ENCODE measurements at places on chromosomes 3 and 15. TPM values are rescaled to one million over a fixed set of nuclear protein-coding genes. Genes with fewer than 3 reads are reported as not detected.

- H3K27me3 ChIP-seq: no peaks in the 10 kb centered on the region
- no peak for DNase-seq
- no peaks in the 10 kb centered on the region for H3K36me3 ChIP-seq
- H3K4me1 ChIP-seq: no peaks in the 10 kb centered on the region
Observed at GRCh38 chr15:26178640-26179220, 315.6 kb upstream of the ATP10A start.

DNA sequence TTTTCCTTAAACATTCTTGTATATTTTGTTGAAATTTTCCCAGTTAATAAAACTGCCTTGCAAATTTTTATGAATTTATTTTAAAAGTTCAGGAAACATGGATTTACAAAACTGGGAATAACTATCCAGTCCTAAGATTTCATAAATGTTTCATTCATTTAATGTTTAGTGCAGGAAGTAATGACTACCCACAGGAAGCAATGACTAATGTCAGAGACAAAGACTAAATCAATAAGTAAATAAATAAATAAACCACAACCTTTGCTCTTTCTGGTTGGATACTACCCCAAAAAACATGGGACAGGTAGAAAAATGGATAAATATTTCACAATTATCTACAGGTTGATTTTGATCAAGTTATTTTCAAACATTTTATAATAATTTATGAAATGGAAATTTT is 48.8 kb upstream of the TMCO5A start:
- no peak overlapping the region for H3K4me3 ChIP-seq
- no peaks in the 10 kb centered on the region for H3K27me3 ChIP-seq
- DNase-seq: no peak
- H3K27ac ChIP-seq: no peak overlapping the region
- no peaks in the 10 kb centered on the region for H3K4me1 ChIP-seq

The GRIP2 gene
- total RNA-seq: not detected

DNA sequence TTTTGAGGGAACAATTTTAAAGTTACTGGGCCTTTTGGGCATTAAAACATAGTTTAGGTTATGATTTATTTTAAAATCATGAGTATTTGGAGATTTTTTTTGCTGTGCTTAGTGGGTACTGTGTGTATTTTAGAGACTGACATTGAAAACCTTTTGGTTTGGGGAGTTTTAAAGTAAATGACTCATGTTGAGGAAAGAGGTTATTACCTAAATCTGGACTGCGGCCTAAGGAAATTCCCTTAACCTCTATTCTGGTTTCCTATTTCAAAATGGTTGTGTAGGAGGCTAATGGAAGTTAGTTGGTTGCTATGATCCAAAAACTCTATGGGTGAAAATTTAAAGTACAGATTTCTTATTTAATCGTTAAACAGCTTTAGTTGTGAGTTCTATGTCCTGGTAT is 57.3 kb upstream of the DPH6 start:
- H3K27ac ChIP-seq: no peak overlapping the region
- no peaks in the 10 kb centered on the region for H3K27me3 ChIP-seq
- no peaks in the 10 kb centered on the region for H3K4me1 ChIP-seq
- no peaks in the 10 kb centered on the region for H3K36me3 ChIP-seq

DNA sequence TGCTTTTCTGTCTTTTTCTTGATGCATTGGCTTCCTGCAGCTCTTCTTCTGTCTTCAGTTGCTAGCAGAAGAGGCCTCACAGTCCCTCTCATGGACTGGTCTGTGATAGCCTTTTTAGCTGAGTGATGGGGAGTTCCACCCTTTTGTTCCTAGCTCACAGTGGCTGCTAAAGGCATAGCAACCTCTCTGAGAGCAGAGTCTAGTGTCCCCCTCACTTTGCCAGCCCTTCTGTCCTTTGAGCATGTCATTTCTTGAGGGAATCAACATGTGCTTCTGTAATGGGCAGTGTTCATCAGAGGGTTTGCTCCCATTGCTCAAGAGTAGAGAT is 44.4 kb downstream of the GAP43 start:
- no peaks in the 10 kb centered on the region for H3K27me3 ChIP-seq
- no peaks in the 10 kb centered on the region for H3K4me1 ChIP-seq
- no peaks in the 10 kb centered on the region for H3K36me3 ChIP-seq
- H3K27ac ChIP-seq: no peak overlapping the region
- no peak overlapping the region for H3K4me3 ChIP-seq
- DNase-seq: no peak

The LCTL gene
- not detected for total RNA-seq

- H3K36me3 ChIP-seq: no peaks in the 10 kb centered on the region
- H3K4me1 ChIP-seq: no peaks in the 10 kb centered on the region
- H3K4me3 ChIP-seq: no peak overlapping the region
Observed at GRCh38 chr15:68983961-68984481, 30.5 kb upstream of the NOX5 start.

GRCh38 chr3:58082047-58082446 is 73.8 kb downstream of the FLNB start:
- H3K36me3 ChIP-seq: peaks cover 43% of the 10 kb centered on the region
- DNase-seq: no peak
- H3K4me3 ChIP-seq: no peak overlapping the region
- peaks cover 19% of the 10 kb centered on the region for H3K4me1 ChIP-seq
- no peak overlapping the region for H3K27ac ChIP-seq

The MME gene
- 14.4 TPM for total RNA-seq

DNA sequence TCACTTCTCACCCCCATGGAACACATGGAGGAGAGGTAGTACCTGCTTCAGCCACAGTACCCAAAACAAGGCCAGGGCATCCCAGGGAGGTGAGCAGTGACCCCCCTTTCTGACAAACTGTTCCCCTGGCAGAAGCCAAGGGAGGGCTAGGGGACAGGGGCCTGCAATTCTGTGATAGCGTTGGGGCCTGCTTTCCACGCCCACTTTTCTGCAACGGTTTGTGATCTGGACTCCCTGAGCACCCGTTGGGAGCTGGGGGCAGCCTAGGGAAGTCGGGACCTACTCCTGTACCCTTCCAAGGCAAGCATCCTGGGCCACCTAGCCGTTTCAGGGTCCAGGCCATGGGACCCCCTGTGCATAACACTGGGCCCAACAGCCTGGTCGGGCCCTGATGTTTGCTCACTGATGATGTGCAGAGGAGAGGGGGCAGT is 996 bp upstream of the DNAJA4 start:
- no peaks in the 10 kb centered on the region for H3K27me3 ChIP-seq
- peak overlapping the region; percentile 72 for H3K4me3 ChIP-seq
- no peak overlapping the region for H3K27ac ChIP-seq
- H3K4me1 ChIP-seq: peaks cover 42% of the 10 kb centered on the region

DNA sequence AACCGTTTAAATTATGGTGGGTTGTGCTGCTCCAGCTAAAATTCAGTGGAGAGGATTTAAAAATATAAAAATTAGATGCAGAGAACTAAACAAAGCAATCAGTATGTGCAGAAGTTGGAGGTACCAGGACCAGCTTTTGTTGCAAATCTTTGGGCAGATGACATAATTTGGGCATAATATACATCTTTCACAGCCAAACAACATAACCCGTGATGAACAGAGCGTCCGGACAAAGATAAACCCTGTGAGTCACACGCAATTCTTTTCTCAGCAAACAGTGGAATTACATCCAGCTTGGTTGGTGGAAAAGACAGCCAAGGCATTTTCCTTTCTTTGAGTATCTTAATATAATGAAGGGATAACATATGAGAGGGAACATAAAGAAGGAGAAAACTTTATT is 419.4 kb upstream of the ADAMTS9 start:
- DNase-seq: no peak
- H3K36me3 ChIP-seq: no peaks in the 10 kb centered on the region
- H3K27ac ChIP-seq: no peak overlapping the region
- H3K4me1 ChIP-seq: peaks cover 9% of the 10 kb centered on the region
- H3K27me3 ChIP-seq: peaks cover 9% of the 10 kb centered on the region

GRCh38 chr15:58147171-58147611 is 9.0 kb downstream of the AQP9 start:
- no peak overlapping the region for H3K27ac ChIP-seq
- H3K4me1 ChIP-seq: no peaks in the 10 kb centered on the region
- H3K36me3 ChIP-seq: no peaks in the 10 kb centered on the region
- H3K27me3 ChIP-seq: peaks cover 14% of the 10 kb centered on the region
- no peak overlapping the region for H3K4me3 ChIP-seq

GRCh38 chr15:63987796-63988378 is 58.4 kb downstream of the DAPK2 start:
- peaks cover 29% of the 10 kb centered on the region for H3K27me3 ChIP-seq
- no peak overlapping the region for H3K4me3 ChIP-seq
- H3K27ac ChIP-seq: no peak overlapping the region
- no peak for DNase-seq
- H3K4me1 ChIP-seq: no peaks in the 10 kb centered on the region

GRCh38 chr3:156300929-156301840 is 180.8 kb downstream of the KCNAB1 start:
- peaks cover 16% of the 10 kb centered on the region for H3K4me1 ChIP-seq
- no peak for DNase-seq
- H3K36me3 ChIP-seq: no peaks in the 10 kb centered on the region
- no peaks in the 10 kb centered on the region for H3K27me3 ChIP-seq

DNA sequence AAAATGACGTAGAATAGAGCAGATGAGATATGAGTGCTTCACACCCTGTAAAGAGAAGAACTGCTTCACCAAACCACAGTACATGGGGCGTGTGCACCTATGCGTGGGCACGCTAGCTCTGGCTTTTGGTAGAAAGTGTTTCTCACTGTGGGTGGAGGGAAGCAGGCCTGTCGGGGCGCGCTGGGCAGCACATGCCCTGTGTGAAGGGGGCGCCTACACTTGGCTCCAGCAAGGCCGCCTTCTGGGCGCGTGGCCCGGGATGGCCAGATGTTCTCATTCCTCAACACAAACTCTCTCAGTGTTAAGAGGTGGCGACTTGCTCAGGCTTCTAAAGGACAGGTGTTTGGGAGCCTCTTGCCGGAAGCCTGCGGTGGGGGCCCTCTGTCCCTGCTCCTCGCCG is 90.0 kb downstream of the FBLN2 start:
- no peaks in the 10 kb centered on the region for H3K36me3 ChIP-seq
- H3K27ac ChIP-seq: no peak overlapping the region
- peaks cover 64% of the 10 kb centered on the region for H3K27me3 ChIP-seq
- no peak overlapping the region for H3K4me3 ChIP-seq
- no peak for DNase-seq

The CCR2 gene
- not detected for total RNA-seq

DNA sequence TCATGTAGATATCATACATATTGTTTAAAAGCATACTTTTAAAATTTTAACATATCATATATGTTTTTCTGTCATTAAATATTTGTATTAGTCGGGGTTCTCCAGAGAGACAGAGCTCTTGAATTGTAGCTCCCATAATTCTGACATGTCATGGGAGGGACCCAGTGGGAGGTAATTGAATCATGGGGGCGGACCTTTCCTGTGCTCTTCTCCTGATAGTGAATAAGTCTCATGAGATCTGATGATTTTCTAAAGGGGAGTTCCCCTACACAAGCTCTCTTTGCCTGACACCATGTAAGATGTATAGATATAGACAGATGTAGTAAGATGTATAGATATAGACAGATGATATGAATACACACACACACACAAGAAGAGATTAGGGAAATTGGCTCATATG is 161.2 kb upstream of the ABI3BP start:
- H3K27ac ChIP-seq: no peak overlapping the region
- no peaks in the 10 kb centered on the region for H3K4me1 ChIP-seq
- no peak for DNase-seq

The ERICH6 gene
- total RNA-seq: not detected

The BFSP2 gene
- total RNA-seq: not detected

- H3K4me3 ChIP-seq: no peak overlapping the region
- DNase-seq: no peak
- H3K4me1 ChIP-seq: no peaks in the 10 kb centered on the region
- H3K36me3 ChIP-seq: no peaks in the 10 kb centered on the region
- H3K27me3 ChIP-seq: peaks cover 19% of the 10 kb centered on the region
- no peak overlapping the region for H3K27ac ChIP-seq
Observed at GRCh38 chr3:8985411-8985831, 22.1 kb upstream of the RAD18 start.

GRCh38 chr15:67253101-67253500 is 1.4 kb downstream of the AAGAB start:
- peak; percentile 30 for DNase-seq
- H3K4me1 ChIP-seq: peaks cover 23% of the 10 kb centered on the region
- no peaks in the 10 kb centered on the region for H3K27me3 ChIP-seq

DNA sequence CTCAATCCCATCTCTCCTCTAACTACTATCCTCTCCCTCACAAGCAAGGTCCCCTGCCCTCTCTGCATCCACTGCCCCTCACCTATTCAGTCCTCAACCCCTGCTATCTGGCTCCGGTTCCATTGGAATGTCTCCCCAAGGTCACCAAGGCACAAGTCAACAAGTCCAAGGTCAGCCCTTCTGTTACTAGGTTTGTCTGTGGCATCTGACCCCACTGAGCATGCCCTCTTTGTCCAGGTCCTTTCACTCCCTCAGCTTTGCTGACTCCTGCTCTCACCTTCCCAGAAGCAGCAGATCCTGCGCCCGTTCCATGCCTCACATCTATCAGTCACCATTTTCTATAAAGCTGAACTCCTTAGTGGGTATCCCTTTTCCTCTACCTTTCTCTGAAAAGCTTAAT is 8.3 kb upstream of the SEMA7A start:
- H3K36me3 ChIP-seq: peaks cover 3% of the 10 kb centered on the region
- no peak for DNase-seq
- H3K4me3 ChIP-seq: no peak overlapping the region

The EHHADH gene
- 24.3 TPM for total RNA-seq

DNA sequence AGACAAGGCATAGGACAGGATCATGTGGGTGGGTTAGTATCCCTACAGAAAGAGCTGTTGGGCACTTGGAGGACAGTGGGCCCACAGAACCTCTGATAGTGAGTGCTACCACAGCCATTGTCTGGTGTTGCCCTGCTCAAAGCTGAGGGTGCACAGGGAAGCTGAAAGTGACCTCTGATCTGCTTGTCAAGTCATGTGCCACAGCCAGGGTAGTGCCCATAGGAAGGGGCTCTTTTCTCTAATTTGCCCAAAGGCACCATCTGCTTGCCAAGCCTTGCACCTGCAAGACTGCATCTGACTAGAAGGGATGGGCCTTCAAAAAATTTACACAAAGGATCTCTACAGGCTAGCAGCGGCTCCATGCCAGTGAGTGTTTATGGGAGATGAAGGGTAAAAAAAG is 87.4 kb upstream of the GSK3B start:
- no peaks in the 10 kb centered on the region for H3K27me3 ChIP-seq
- DNase-seq: peak; percentile 23
- H3K27ac ChIP-seq: no peak overlapping the region
- peaks cover 38% of the 10 kb centered on the region for H3K4me1 ChIP-seq
- H3K36me3 ChIP-seq: no peaks in the 10 kb centered on the region

DNA sequence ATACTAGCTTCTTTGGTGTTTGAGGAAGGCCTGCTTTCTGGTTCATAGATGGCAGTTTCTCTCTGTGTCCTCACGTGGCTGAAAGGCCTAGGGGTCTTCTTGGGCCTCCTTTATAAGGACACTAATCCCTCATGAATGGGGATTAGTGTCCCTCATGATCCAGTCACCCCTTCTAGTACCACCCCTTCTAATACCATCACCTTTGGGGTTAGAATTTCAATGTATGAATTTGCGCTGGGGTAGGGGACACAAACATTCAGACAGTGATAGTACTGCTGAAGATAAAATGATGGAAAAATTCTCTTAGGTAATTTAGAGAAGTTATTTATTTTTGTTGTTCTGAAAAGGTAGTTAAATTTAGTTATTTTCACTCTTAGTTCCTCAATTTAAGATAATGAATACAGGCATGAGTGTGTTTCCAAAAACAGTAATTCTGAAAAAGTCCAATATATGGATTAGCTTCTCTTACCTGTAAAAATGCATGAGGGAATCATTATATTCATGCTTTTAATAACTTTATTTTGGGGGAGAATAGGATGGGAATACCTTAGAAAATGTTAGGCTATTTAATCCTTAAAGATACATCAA is 103.6 kb downstream of the FNDC3B start:
- H3K4me3 ChIP-seq: peak overlapping the region; percentile 36
- no peak for DNase-seq
- H3K4me1 ChIP-seq: peaks cover 76% of the 10 kb centered on the region
- peaks cover 95% of the 10 kb centered on the region for H3K36me3 ChIP-seq
- peak overlapping the region; percentile 86 for H3K27ac ChIP-seq
- no peaks in the 10 kb centered on the region for H3K27me3 ChIP-seq
